SK-N-SH treated with all-trans-retinoic acid at 6 μM for 48 hours (cell line): ENCODE measurements at places on chromosomes 5 and 9.

DNA sequence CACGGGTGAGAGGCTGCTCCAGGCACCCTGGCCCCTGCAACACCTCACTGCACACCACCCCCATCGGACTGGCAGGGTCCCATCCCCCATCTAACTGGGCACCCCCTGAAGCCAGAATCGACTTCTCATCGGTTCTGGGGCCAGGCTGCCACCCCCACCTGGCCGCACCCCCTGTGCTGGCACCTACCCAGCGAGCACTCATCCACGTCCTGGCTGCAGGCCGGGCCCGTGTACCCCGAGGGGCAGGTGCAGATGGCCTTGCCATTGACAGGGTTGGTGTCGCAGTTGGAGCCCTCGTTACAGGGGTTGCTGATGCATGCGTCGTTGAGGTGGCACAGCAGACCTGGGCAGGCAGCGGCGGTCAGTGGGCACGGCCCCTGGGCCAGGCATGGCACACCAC, 27.9 kb downstream of the NOTCH1 start:
- ATAC-seq: no peak

DNA sequence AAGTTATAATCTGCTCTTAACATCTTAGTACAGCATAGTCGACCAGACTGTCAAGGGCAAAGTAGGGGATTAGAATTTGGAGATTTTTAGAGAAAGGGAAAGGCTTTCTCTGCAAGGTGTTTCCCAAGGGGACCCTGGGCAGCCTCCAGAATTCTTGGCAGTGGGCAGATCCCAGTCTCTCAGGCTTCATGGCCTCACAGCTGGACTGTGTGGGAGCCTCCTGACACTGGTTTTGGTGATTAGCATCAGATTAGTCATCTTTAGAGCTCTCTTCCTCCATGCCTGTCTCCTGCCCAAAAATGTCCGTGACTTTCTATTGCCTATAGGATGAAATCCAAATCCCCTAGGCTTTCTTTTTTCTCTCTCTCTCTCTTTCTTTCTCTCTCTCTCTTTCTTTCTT, 370.7 kb downstream of the ZSWIM6 start:
- ATAC-seq: no peak

- no peak for ATAC-seq
Observed at GRCh38 chr5:5069851-5070250, 70.3 kb upstream of the ADAMTS16 start.

- ATAC-seq: no peak
Observed at GRCh38 chr9:91966503-91966902, 16.5 kb upstream of the ROR2 start.

DNA sequence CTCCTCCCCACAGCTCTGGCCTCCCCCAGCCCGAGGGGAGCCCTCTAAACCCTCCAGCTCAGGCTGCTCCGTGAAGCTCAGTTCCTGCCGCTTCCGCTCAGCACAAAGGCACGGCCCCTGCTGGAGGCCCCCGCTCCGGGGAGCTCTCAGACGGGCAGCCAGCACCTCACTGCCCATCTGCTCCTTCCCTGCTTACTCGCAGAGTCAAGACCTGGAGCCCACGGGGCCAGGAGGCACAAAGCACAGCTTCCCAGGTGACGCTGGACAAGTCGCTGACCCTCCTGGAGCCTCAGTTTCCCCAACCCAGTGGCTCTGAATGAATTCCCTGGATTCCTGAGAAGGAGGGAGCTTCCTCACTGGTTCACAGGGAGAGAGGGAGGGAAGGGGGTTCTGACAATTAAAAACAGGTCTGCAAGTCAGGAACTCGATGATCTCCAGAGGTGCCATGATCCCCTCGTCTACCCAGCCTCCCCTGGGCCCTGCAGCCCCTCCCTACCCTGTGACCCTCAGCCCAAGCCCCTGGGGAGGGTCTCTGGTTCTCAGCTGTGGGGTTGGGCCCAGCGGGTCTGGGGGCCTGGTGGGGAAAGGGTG, 36.2 kb downstream of the VAV2 start:
- ATAC-seq: peak; percentile 37

DNA sequence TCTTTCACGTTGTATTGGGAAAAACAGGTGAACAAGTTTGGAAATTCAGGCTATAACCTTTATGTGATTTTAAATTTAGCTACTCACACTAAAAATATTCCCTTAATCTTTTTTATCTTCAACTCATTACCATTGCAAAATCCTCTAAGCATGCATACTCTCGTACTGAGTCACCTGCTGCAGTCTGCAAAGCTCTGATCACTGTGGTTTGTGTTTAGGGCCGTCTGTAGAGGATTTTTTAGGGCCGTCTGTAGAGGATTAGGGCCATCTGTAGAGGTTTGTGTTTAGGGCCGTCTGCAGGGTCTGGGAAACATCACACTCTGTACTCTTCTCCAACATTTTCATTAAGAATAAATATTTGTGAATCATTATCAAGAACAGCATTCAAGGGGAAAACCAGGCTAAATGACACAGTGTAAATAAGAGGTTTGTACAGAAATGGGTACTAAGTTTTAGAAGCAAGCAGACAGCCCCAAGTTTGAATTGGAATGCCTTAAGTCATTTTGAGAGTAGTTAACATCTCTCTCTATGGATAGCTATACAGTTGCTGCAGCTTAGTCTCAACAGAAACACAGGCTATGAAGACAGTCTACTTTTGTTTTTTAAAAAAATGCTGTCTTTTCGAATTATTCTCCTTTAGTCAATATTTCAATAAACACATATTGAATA, 155.0 kb upstream of the TSLP start:
- ATAC-seq: peak; percentile 93

- ATAC-seq: peak; percentile 94
Observed at GRCh38 chr5:126354012-126354857, 69.0 kb upstream of the GRAMD2B start.

GRCh38 chr5:11400316-11400715, 503.9 kb downstream of the CTNND2 start:
- no peak for ATAC-seq

GRCh38 chr5:156529892-156530291, 202.9 kb downstream of the SGCD start:
- ATAC-seq: no peak

DNA sequence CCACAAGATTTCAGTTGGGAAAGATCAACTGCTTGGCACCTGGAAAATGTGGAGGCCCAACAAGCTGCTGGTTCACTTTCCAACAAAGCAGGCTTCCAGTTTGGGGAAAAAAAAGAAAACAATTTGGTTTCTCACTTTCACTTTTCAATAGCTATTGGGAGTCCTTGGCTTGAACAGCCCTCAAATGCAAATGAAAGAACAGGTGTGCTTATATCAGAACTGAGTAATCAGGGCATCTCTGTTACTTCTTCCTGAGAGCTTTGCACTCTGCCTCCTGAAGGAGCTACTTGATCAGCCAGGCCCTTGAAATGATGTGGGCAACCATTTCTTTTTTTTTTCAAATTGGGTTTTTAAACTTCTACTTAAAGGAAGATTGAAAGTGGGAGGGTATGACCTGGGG, 73.5 kb downstream of the MFAP3 start:
- no peak for ATAC-seq

GRCh38 chr5:42397267-42397666, 26.0 kb upstream of the GHR start:
- ATAC-seq: no peak

DNA sequence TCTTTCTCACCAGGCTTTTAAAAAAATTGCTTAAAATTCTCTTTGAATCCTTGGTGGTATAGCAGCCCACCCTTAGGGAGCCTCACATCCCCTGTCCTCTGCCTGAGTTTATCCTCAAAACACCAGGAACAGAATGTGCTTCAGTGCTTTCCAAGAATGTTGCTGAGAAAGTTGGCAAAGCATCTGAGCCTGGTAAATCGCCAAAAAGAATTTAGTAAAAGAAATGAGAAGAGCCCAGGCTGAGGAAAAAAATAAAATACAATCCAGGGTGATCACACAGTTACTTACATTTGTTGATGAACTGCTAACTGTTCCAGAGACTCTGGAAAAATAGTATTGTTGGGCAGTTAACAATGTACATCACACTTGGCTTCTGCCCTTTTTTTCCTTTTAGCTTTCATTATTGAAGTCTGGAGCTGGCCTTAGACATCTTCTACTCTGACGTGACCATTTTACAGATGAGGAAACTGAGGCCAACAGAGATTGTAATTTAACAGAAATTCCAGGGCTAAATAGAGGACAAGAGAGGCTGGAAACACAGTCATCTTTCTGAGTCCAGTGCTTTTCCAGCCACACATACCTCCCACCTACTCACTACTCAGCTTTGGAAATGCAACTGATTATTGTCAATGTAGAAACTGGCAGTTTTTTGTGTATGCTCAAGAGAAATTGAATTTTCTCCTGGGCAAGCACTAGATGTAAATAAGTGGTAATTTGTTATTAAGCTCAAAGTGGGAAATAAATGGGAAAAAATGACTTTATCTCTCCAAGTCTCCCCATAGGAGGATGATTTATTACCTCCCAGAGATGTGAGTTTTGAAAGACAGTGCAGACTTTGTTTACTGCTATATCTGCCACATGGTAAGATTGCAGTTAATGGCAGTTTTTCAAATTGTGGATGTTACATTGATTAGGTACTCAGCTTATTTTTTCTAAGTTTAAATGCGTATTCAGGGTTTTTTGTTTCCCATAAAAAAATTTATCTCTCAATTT, 86.7 kb upstream of the ALDH1A1 start:
- no peak for ATAC-seq

DNA sequence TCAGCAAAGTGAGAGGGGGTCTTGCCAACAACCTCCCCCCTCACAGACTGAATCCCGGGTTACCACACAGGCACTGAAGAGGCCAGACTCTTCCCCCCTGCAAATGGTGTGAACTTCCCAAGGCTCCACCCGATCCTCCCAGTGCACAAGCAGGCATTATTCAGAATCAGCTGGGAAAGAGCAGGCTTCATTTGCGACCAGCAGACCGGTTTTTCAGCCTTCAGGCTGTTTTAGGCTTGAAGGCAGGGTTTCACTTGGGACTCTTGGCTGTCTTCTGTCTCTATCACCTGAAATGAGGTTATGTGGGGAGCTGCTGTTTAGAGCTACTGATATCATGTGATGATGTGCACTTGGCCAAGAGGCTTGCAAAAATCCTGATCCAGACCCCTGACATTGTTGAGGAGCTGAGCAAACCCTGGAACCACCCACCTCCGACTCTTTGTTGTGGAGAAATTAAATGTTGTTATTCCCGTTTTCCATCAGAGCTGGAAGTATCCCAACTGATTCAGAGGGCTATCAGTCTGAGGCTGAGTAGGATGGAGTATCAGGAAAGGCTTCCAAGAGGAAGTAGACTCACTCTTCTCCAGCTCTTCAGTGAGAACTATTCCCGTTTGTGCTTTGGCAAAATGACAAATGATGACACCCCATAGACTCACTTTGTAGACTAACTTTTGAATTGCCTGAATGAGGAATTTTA, 63.3 kb upstream of the ZFR start:
- ATAC-seq: peak; percentile 27; the same call in 2 of the 3 replicates

- peak; percentile 74 for ATAC-seq
Observed at GRCh38 chr5:64811050-64811640, 42.4 kb downstream of the CWC27 start.

- no peak for ATAC-seq
Observed at GRCh38 chr9:106432631-106433030, 430.3 kb upstream of the ZNF462 start.

DNA sequence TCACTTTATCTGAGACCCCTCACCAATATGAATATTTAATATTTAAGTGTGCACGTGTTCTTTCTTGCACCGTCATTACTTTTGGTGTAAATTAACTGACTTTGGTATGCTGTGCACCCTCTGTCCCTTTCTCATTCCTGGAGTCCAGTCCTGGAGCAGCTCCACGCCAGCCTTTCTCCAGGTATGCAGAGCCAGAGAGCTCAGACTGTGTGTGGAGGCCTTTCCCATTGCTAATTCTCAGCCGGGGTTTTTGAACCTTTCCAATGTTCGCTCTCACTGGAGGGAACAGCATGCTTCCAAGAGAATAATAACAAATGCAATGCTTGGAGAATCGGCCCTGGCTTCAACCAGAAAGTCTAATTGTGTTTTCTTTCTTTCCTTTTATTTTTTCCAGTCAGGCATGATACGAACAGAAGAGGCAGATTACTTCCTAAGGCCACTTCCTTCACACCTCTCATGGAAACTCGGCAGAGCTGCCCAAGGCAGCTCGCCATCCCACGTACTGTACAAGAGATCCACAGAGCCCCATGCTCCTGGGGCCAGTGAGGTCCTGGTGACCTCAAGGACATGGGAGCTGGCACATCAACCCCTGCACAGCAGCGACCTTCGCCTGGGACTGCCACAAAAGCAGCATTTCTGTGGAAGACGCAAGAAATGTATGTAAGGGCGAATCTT, 41.7 kb downstream of the ADAMTS16 start:
- no peak for ATAC-seq

GRCh38 chr5:9069650-9070049, 476.2 kb downstream of the SEMA5A start:
- no peak for ATAC-seq

DNA sequence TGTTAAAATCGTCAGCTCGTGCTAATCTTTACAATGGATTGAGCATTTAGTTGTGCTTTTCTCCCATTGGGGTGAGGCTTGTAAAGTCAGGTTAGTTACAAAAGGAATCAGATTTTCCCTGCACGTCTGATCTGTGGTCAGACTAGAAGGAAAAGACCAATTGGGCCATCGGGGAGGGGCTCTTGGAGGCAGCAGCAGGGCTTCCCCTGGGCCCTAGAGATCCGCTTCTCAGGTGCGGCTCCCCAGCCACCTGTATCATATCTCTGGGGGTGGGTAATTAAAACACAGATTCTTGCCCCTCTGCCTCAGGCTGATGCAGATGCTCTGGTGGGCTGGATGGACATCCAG, 200.3 kb downstream of the HSPA4 start:
- ATAC-seq: no peak

- ATAC-seq: no peak
Observed at GRCh38 chr5:78621291-78621738, 27.3 kb downstream of the LHFPL2 start.

- ATAC-seq: peak; percentile 62
Observed at GRCh38 chr5:7869474-7870136, 657 bp downstream of the MTRR start.

DNA sequence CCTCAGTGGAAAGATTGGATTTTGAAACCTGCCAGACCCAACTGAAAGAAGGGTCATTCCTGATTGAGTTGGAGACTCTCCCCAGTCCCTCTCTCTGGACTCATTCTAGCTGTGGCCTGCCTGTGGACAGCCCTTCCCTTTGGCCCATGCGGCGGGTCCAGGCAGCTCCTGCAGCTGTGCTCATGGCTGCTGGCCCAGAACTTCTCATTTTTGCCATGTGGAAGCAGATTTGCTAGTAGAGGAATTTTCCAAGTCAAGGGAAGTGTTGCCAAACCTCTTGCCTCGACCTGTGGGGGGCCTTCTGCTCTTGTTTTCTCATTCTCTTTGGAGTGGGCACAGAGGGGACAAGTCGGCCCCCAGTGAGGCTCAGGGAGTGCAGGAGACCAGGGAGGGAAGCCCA, 89.2 kb downstream of the ANKRD33B start:
- ATAC-seq: no peak
